ENCODE measurements at places on chromosomes 7 and 10. TPM values are rescaled to one million over a fixed set of nuclear protein-coding genes. Genes with fewer than 3 reads are reported as not detected.

GRCh38 chr10:29386342-29386999 is 97.6 kb downstream of the LYZL1 start:
- H3K27ac ChIP-seq: no peak overlapping the region
- DNase-seq: no peak
- no peaks in the 10 kb centered on the region for H3K27me3 ChIP-seq

DNA sequence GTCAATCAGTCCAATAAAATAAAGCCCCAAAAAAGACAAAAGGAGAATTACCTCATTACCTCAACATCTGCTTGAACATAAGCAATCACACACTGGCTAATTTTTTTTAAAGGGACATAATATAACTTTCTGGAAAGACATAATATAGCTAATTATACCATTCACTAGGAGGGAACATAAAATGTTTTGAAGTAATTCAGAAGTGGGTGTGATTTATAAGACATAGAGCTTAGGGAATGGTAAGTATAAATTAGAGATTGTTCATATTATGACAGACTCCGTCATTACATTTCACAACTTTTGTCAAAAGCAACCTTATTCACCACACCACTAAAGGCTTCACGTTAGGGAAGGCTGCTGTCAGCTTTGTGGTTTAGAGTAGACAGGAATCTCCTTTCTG is 3.8 kb downstream of the SHTN1 start:
- no peaks in the 10 kb centered on the region for H3K27me3 ChIP-seq
- H3K27ac ChIP-seq: no peak overlapping the region
- no peaks in the 10 kb centered on the region for H3K36me3 ChIP-seq
- no peak for DNase-seq

DNA sequence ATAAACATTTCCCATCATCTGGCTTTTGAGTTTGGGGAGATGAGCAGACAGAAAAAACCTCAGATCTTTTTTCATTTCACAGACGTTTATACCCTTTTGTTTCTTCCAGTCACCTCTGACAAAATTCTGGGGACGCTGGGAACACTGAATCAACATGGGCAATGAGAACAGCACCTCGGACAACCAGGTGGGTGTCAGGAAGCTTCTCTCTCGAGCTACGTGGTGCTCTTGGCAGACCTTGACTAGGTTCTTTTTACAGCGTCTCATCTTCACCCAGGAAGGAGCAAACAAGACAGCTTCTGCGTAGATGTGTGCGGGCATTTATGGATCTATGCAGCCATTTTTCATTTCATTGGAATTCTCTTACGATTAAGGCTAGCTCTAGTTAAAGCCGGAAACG is 32.9 kb downstream of the TACC2 start:
- no peaks in the 10 kb centered on the region for H3K36me3 ChIP-seq
- peak overlapping the region; percentile 84 for H3K27ac ChIP-seq
- no peaks in the 10 kb centered on the region for H3K27me3 ChIP-seq
- DNase-seq: no peak
- peaks cover 3% of the 10 kb centered on the region for H3K4me1 ChIP-seq

GRCh38 chr7:83629117-83629880 is 19.6 kb downstream of the SEMA3E start:
- H3K27ac ChIP-seq: no peak overlapping the region
- no peaks in the 10 kb centered on the region for H3K4me1 ChIP-seq
- H3K36me3 ChIP-seq: no peaks in the 10 kb centered on the region
- no peaks in the 10 kb centered on the region for H3K27me3 ChIP-seq
- DNase-seq: no peak

DNA sequence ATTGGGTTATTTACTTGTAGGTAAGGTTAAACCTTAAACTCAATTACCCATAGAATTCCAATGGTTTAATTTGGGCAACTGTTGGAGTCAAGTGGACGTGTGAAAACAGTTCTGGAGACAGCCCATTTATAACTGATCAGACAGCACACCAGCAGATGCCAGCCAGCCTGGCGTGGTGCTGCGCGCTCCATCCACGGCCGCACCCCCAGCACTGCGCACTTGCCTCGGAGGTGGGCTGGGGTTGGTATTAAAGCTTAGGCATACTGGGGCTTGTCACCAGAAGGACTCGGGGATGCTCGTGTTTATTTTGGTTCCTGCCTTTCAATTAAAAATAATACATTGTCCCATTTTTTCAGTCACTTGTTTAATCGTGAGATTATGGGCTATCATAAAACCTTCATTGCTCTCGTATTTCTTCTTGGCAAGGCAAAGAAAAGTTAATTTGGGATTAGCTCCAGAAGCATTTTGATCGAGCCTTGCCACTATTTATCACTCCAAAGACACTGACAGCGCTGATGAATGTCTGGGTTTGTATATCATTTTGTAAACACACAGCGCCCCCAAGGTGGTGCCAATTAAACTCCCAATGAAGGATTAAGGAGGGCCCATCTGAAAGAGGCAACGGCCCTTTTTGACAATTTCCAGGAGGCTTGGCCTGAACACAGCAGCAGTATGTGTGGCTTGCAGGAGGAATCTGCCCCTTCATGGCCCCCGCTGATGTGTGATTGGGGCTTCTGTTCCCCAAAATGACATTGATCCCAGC is 204.5 kb upstream of the CXCL12 start:
- no peak for DNase-seq
- no peaks in the 10 kb centered on the region for H3K27me3 ChIP-seq
- no peak overlapping the region for H3K4me3 ChIP-seq
- no peak overlapping the region for H3K27ac ChIP-seq
- no peaks in the 10 kb centered on the region for H3K36me3 ChIP-seq
- H3K4me1 ChIP-seq: no peaks in the 10 kb centered on the region

DNA sequence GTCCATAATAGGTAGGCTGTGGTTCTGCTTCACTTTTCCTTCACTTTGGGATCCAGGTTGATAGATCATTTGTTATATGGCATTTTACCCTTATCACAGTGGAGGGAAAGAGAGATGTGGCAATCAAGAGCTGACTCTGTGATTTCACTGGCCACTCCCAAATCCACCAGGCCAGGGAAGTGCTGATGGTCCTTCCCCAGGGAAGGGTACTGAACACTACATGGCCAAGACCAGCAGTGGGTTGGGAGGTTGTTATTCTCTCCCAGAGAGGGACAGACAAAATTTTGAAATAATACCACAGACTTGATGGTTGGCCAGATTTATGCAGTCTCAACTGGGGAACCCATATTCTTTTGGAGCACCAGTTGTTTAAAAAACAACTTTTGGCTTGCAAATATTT is 102.5 kb downstream of the SND1 start:
- H3K4me3 ChIP-seq: no peak overlapping the region
- H3K4me1 ChIP-seq: no peaks in the 10 kb centered on the region
- no peaks in the 10 kb centered on the region for H3K36me3 ChIP-seq
- H3K27me3 ChIP-seq: no peaks in the 10 kb centered on the region
- DNase-seq: no peak

DNA sequence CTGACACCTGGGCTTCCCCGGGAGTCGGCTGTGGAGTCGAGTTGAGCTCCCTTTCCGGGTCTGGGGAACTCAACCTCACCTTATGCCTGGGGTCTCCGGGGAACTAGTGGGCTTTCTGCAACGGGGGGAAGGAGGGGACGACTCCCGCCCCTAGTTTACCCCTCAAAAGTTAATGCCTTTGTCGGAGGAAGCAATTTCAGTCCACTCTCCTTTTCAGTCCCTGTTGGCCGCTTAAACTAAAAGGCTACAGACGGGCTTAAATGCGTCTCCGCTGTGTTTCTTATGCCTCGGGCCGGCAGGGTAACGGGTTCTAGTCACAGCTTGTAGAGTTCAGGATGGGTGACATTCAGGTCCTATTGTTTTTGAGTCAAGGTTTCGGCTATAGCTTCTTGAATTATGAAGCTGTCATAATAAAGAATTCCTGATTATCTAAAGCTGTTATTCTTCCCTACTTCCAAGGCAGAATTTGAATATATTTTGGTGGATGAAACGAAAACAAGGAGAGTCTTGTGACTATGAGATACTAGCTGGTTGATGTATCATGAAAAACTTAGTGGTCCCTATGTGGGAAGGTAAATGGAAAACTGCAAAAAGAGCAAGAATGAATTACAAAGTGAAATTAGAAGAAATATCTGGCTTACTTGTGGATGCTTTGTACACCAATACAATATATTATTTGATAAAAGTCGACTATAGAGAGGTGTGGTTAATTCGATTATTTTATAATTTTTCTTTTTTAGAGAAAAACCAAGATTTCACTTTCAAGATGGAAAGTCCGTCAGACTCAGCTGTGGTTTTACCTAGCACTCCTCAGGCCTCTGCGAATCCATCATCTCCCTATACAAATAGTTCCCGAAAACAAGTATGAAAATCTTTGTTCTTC is 495 bp downstream of the SFR1 start:
- no peaks in the 10 kb centered on the region for H3K36me3 ChIP-seq
- peaks cover 3% of the 10 kb centered on the region for H3K4me1 ChIP-seq
- peak overlapping the region; percentile 69 for H3K4me3 ChIP-seq
- H3K27me3 ChIP-seq: no peaks in the 10 kb centered on the region
- peak overlapping the region; percentile 98 for H3K27ac ChIP-seq

DNA sequence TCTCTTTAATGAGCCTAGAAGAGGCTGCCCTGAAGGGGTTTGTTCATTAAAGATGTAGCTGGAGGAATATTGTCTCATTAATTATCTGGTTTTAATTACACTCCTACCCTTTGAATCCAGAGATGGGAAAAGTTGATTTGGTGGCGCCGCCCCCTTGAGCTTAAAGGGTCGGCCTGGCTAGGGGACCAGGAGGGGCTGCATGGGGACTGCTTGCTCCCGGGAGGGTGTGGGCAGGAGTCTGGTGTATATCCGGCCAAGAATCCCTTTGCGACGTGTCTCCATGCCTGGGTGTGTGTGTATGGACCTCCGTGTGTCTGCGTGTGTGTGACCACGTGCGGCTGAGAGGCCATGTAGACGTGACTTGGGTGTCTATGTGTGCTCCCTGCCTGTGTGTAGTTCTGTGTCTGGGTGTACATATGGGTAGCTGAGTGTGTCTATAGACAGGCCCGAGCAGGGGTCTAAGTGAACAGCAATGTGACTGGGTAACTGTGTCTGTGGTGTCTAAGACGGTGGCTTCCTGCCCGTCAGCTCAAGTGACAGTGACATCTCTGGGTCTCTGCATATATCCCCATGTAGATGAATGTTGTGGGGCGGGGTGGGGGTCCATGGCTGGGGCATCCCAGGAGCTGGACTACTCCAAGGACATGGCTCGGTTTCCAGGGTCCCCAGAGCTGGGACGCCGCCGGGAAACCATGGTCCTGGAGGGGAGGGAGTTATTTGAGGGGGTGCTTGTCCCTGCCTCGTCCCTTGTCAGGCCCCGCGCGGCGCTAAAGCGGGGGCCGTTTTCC is 10.7 kb downstream of the LBX1 start:
- no peaks in the 10 kb centered on the region for H3K4me1 ChIP-seq
- DNase-seq: no peak
- H3K4me3 ChIP-seq: no peak overlapping the region
- H3K27me3 ChIP-seq: peaks cover 96% of the 10 kb centered on the region
- H3K36me3 ChIP-seq: no peaks in the 10 kb centered on the region

GRCh38 chr10:50615658-50616057 is 8.1 kb downstream of the SGMS1 start:
- no peaks in the 10 kb centered on the region for H3K36me3 ChIP-seq
- no peak overlapping the region for H3K27ac ChIP-seq
- H3K4me1 ChIP-seq: peaks cover 10% of the 10 kb centered on the region
- no peaks in the 10 kb centered on the region for H3K27me3 ChIP-seq
- DNase-seq: no peak
- H3K4me3 ChIP-seq: no peak overlapping the region

DNA sequence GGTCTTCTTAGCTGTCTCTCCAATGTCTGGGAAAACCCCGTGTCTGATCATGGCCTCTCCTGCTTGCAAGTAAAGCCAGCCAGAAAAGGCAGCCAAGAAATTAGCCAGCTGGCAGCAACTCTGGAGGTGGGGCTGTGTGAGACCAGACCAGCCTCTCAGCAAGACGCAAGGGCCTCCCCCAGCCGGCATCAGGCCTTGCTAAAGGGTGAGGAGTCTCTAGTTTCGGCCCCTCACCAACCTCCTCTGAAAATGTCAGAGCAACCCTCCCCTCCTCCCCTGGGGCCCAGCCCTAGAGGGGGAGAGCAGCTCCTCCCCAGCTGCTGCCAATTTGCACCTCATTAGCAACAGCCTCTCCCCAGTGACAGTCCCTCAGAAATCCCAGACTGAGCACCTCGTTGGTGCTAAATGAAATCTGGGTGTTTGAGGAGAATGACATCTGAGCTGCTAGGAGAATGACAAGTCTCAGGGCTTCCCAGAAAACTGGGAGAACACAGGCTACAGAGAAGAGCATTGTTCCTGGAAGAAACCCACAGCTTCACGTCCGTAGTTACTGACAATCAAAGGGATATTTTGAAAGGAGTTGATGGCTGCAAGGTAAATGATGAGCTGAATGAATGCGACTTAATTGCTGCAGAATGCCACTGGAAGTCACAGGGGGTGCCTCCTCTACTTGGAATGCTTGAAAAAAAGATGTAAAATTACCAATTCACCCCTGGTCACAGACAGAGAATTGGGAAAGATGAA is 25.9 kb downstream of the DGKI start:
- DNase-seq: peak; percentile 53
- H3K27ac ChIP-seq: no peak overlapping the region
- H3K36me3 ChIP-seq: no peaks in the 10 kb centered on the region
- H3K27me3 ChIP-seq: no peaks in the 10 kb centered on the region

- H3K4me3 ChIP-seq: no peak overlapping the region
- H3K4me1 ChIP-seq: no peaks in the 10 kb centered on the region
- no peaks in the 10 kb centered on the region for H3K36me3 ChIP-seq
- no peak overlapping the region for H3K27ac ChIP-seq
- DNase-seq: peak; percentile 61
- no peaks in the 10 kb centered on the region for H3K27me3 ChIP-seq
These were observed 41.4 kb downstream of the COL1A2 start for GRCh38 chr7:94436018-94436604.

DNA sequence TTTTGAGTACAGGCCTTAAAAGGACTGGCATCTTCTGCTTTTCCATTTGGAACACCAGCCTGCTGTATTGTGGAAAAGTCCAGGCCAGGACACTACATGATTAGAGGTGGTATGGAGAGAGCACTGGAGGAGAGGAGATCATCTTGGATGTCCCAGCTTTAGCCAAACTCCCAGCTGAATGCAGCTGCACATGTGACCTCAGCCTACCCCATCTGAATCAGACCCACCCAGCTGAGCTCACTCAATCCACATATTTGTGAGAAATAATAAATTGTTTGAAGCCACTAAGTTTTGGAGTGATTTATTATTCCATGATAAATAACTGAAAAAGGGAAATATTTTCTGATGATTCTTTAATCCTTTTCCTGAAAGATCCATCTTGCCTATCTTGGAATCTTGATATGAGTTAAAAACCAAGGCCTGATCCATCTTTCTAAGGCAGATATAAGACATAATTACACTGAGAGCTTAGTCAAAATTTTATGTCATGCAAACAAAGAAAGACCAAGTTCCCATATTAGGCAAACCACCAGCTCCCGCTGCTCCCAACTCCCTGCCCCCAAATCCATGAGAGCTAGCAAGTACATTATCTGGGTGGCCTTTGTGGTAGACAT is 55.1 kb upstream of the TRIL start:
- no peaks in the 10 kb centered on the region for H3K4me1 ChIP-seq
- no peaks in the 10 kb centered on the region for H3K27me3 ChIP-seq
- DNase-seq: no peak
- H3K36me3 ChIP-seq: no peaks in the 10 kb centered on the region
- no peak overlapping the region for H3K4me3 ChIP-seq
- H3K27ac ChIP-seq: no peak overlapping the region

Gene IKZF5
- 13.3 TPM for total RNA-seq

Gene TACC2
- total RNA-seq: 26.1 TPM

Gene ADAP1
- total RNA-seq: 7.5 TPM

Gene TCAF2
- total RNA-seq: 4.6 TPM

Gene PYROXD2
- 17.4 TPM for total RNA-seq

Gene KIAA1217
- 83.6 TPM for total RNA-seq

Gene STK31
- total RNA-seq: 1.2 TPM

Measured in breast epithelium (tissue), 4 donors.